ENCODE measurements at places on chromosomes 5 and 9. TPM values are rescaled to one million over a fixed set of nuclear protein-coding genes. Genes with fewer than 3 reads are reported as not detected.
A peak's percentile ranks its signal among the peaks of the same experiment; 100 is the strongest.

Gene NDUFS6
- 30.9 TPM for total RNA-seq

Gene MATR3
- total RNA-seq: 438 TPM

DNA sequence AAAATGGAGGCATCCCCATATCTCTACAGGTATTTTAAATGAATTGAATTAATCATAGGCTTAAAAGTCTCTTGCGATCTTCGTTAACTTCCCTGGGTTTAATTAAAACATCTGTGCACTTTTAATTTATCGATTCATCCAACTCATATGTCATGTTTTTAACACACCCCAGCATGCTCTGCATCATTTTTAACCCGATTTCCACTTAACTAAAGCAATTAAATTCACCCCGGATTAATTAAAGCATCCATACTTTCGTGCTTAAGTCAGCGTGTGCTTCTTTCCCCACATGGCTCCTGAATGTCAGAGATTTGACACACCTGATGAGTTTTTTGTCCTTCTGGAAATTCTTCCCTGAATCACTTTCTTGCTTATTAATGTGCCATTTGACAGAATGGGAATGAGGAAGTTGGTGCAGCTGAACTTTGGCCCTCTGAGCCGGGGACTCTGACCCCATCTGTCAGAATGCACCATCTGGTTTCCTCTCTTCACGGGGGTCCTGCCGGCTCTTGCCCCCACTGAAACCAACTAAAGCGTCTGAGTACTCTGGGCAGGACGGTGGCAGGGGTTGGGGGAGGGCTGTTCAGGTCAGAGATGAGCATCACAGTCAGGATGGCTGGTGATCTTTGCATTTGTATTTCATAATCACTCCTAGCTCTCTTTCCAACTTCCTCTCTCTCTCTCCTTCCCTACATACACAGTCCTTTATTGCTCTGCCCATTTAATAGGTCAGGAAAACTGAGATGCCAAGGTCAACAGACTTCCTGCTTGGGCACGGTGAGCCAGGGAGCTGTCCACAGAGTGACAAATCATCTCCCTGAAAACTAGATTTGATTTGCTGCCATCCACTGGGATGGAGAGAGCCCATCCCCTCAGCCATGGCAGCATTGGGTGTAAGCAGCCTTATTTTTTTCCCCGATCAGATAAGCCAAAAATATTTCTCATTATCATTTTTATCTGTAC lies 180.3 kb upstream of the WWC1 start:
- DNase-seq: no peak

- DNase-seq: no peak
Observed at GRCh38 chr9:133693703-133694529, 44.2 kb downstream of the SARDH start.

Gene GARIN3
- total RNA-seq: not detected

Gene SLC6A18
- not detected for total RNA-seq

DNA sequence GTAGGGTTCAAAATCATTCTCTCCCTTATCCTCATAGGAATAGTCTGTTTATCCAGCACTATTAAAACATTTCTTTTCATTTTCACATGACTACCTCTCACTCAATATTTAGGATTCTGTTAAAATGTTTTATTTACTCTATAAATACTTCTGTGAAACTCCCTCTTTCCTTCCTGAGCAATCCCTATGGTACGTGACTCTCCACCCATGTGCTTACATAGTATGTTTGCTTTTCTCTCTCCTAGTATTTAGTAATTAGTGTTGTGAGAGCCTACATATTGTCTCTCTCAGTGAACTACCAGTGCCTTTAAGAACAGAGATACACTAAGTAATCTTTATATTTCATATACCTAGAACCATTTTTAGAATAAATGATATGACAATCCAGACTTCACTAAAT lies 46.0 kb downstream of the PTPRD start:
- DNase-seq: no peak

DNA sequence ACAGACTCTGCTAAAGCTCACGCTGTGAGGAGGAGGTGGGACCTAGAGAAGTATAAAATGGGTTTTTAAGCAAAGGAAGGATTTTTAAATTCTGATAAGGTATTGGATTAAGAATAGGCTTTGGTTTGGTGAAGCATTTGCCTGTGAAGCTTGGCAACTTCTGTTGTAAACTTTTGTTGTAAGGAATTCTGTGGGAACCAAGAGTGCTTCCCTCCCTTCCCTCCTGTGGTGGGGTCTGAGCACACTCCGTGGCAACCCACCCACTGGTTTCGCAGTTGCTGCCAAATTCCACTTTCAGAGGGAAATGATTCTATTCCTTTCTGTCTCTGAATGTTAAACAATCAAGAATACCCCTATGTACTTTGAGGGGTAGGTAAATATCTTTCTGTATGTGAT lies 28.6 kb upstream of the GTF2H2C start:
- no peak for DNase-seq

- DNase-seq: no peak
Observed at GRCh38 chr5:163712011-163712410, 206.6 kb downstream of the MAT2B start.

Gene SPATA31A3
- total RNA-seq: not detected

DNA sequence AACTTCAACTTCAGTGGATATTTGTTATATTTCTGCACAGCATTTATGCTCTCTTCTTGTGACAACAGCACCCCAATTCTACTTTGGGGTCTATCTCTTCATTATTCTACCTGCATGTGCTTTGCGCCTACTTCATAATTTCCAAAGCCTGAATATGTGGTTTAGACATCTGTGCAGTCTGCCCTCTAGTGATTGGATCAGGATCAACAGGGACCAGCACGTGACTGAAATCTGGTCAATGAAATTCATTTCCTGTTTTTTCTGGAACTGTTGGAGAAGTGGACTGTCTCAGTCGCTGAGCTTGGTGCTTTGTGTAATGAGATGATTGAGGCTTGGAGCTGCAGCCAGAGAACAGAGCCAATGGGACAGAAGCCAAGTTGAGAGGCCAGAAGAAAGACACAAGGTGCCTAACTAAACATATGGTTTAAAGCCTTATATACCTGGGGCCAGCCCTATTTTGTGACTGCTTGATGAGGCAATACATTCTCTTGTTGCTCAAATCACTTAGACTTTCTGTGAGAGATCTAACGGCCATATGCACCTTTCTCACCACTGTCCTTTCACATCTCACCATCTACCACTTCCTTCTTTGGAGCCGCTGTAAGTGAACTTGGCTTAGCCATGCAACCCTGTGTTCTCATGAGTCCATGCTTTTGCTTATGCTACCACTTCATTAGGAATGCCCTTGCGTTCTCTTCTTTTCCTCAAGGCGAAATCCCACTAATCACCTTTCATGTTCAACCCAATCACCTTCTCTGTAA lies 68.8 kb upstream of the PPP2R2B start:
- peak; percentile 12 for DNase-seq

GRCh38 chr9:27352457-27353165 lies 55.7 kb upstream of the EQTN start:
- DNase-seq: no peak

Gene PALM2AKAP2
- total RNA-seq: 4.2 TPM

DNA sequence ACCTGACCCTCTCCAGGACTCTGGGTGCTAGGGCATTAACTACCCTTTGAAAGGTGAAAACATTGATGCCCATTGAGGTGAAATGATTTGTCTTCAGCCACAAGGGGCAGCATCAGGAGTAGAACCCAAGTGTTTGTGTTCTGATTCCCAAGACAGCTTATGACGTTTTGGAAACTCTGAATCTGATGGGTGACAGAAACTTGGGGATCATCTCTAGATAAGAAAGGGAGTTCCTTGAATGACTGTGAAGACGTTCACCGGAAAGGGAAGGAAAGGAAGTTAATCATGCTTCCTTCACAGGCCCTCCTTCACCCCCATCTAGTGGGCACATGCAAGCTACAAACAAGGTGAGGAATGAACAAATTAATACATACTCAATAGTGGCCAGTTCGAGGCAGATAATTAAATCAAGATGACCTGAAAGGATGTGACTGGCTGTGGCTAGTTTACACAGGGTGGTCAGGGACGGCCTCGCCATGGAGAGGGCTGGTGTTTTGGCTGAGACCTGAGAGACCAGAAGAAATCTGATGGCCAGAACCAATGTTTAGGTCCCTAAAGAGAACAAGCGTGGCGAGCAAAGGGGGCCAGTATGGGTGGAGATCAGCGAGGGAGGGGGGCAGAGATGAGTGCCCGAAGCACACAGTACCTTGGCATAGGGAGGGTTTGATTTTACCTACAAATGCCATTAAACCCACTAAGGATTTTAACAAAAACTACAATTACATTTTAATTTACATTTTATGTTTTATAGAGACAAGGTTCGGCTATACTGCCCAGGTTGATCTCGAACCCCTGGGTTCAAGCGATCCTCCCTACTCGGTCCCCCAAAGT lies 937 bp upstream of the SLC26A2 start:
- DNase-seq: peak; percentile 74

- DNase-seq: no peak
Observed at GRCh38 chr5:146690880-146691355, 174.9 kb upstream of the GPR151 start.
